ENCODE measurements at places on chromosomes 16 and 17.

DNA sequence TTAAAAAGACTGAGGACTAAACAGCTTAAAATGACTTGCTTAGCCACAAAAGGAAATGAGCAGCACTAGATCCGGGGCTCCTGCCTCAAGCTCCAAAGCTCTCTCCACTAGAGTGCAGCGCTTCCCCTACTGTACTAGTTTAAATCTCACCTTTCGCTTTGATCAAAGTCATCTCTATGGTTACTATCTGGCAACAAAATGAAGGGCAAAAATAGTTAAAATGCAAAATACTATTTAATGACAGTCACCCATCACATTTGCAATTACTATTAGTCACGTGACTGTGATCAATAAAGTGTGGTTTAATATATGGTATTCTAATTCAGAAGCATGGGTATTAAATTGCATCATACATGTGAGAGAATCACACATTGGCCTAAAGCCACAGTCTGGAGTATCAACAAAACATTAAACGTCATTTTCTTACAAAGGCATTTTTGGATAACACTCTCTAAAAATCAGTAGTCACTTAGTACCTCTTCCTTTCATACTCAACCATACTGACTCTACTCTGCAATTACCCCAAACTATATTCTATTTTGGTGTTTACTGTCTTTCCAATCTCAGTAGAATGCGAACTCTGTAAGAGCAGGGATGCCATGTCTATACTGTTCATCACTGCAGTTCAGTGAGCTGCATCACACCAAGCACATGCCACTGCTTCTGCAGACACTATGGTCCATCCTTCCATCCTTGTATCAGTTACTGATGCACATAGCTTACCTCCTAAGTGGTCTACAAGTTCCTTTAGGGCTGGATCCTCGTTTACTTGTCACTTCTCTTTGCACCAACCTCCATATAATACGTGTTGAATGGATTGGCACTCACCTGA, 6.2 kb downstream of the PSMD12 start:
- DNase-seq = no peak

- DNase-seq = no peak
Observed at GRCh38 chr16:67963662-67964321, 4.6 kb downstream of the SLC12A4 start.

DNA sequence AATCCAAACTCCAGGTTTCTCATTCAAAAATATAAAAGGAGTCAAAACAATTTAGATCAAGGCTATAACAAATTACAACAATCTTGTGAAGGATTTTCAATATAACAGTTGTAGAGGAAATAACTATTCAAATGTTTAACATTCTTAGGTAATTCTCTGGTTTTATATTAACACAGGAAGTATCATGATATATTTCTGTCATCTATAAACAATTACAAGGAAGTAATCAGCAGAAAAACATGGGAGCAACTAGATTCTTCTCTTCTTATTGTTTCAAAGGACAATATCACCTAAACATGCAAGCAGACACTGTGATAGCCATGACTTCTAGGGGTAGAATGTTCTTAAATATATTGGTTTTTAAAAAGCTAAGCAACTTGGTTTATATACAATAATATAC, 49.9 kb downstream of the FBXL20 start:
- DNase-seq = no peak

DNA sequence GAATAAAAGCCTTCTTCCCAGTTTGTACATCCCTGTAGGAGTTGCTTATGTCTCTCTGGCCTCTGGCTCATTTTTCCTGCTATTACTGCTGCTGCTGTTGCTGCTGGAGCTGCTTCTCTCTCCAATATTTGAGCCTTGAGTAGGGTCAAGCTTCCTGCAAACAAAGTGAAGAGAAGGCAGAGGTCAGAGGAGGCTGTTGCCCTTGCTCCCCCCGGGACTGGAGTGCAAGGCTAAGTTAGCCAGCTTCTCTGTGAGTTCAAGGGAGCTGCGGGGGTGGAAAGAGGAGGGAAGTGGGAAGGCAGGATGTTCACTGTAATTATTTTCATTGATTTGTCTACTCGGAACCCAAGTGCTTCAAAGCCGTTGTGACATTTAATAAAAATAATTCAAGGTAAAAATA, 77.0 kb upstream of the TMEM132E start:
- no peak for DNase-seq

- no peak for DNase-seq
Observed at GRCh38 chr17:69729944-69730343, 315.4 kb downstream of the MAP2K6 start.

All from stimulated activated CD4-positive, alpha-beta T cell treated with anti-CD3 and anti-CD28 coated beads, Interleukin-1b, Interleukin-23, amount 100 ng/mL, for 1 hour (primary cell).